Aorta (tissue), 5 donors: ENCODE measurements at places on chromosomes 5 and 9. TPM values are rescaled to one million over a fixed set of nuclear protein-coding genes. Genes with fewer than 3 reads are reported as not detected.

The MTAP gene
- 41.1 TPM for total RNA-seq

DNA sequence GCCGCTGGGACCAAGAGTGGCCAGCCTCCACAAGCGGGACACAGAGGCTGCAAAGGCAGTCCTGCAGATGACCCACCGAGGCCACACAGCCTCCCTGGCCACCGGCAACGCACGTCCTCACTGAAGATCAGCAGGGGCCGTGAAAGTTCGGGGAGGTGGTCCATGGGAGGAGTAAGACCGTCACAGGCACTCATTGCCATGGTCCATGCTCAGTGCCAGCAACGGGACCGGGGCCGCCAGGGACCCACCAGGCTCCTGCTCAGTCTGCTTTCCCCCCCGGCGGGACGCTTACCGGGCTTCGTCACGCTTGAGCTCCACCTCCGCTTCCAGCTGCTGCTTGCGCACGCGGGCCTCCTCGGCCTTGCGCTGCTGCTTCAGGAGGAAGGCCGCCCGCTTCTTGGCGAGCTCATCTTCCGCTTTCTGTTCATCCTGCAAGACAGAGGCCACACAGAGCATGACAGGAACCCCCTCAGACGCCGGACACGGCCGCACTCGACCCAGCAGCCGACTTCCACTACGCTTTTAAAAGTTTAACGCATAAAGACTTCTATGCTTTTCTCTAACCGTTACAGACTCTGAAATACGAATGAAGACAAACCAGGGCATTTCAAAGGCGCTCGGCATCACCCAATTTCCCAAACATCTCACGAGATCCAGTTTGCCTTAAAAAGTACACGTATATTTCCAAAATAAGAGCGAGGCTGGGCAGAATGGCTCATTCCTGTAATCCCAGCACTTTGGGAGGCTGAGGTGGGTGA is 88.4 kb downstream of the CAMSAP1 start:
- H3K4me1 ChIP-seq, result no peaks in the 10 kb centered on the region
- H3K36me3 ChIP-seq, result peaks cover 11% of the 10 kb centered on the region
- H3K27ac ChIP-seq, result no peak overlapping the region

DNA sequence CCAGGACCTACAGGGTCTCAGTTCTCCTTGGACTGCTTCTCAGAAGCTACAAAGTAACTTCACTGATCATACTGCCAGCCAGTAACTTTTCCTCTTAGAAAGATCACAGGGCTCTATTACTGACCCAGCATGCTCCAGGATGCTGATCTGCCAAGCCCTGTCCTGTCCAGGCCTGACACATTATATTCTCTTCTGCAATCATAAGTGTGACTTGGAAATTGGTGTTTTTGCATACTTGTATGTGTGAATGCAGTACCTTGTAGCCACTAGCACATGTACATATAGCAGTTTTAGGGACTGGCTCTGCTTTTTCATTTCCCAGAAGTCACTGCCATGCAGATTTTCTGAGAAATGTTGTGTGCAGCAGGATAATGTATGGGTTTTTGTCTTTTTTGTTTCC is 40.1 kb upstream of the CCNH start:
- H3K4me3 ChIP-seq, result no peak overlapping the region
- no peak for DNase-seq
- no peaks in the 10 kb centered on the region for H3K4me1 ChIP-seq
- no peaks in the 10 kb centered on the region for H3K36me3 ChIP-seq

DNA sequence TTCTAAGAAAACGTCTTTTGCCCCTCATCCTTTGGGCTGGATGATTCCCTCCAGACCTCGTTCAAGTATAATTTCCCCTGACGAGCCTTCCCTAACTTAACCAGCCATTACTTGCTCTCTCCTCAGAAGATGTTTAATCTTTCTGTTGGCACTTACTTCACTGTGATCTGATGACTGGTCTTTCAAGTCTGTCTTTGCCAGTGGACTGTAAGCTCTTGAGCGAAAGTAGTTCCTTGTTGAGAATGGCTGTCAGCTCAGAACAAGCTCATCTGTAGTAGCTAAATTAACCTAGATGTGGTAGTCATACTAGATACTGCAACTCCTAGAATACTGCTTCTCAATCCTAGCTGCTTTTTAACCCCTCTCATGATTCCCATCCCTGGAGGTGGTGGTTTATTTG is 125.0 kb downstream of the AOPEP start:
- H3K27ac ChIP-seq, result no peak overlapping the region
- peaks cover 9% of the 10 kb centered on the region for H3K4me1 ChIP-seq
- no peaks in the 10 kb centered on the region for H3K36me3 ChIP-seq
- DNase-seq, result no peak
- no peak overlapping the region for H3K4me3 ChIP-seq

- no peaks in the 10 kb centered on the region for H3K27me3 ChIP-seq
- no peak overlapping the region for H3K4me3 ChIP-seq
- H3K27ac ChIP-seq, result no peak overlapping the region
- H3K36me3 ChIP-seq, result no peaks in the 10 kb centered on the region
- peak; percentile 67 for DNase-seq
Measured at GRCh38 chr9:121784731-121785411, 133.4 kb downstream of the DAB2IP start.

DNA sequence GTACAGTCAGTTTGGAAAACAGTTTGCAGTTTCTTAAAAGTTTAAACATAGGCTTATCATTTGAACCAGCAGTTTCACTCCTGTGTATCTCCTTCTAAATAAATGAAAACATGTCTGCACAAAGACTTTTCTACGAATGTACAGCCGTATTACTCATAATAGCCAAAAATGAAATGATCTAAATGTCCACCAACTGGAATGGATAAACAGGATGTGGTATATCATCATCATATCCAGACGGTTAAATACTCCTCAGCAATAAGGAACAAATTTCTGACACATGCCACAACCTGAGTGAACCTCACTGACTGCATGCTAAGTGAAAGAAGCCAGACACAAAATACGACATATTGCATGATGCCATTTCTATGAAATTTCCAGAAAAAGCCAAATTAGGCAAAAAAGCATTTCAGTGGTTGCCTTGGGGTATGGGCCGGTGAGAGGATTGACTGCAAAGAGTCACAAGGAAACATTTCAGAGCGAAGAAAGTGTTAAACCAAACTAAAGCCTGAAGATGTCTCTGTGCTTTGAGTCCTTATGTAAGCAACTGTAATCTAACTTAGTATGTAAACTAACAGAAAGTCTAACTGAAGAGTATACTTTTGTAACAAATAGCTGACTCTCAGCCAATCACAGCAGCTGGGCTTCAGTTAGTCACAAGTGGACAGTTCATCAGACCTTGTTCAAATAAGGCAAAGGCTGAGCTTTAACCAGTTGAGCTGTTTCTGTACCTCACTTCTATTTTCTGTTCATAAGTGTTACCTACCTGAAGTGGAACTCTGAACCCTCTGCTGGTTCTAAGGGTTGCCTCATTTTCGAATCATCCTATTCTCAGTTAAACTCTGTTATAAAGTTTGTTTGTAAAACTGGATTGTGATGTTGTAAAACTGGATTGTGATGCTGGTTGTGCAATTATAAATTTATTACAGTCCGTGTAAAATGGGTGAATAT is 65.2 kb downstream of the TRIO start:
- no peaks in the 10 kb centered on the region for H3K27me3 ChIP-seq
- no peak overlapping the region for H3K4me3 ChIP-seq
- H3K36me3 ChIP-seq, result no peaks in the 10 kb centered on the region
- H3K27ac ChIP-seq, result no peak overlapping the region

- no peaks in the 10 kb centered on the region for H3K27me3 ChIP-seq
- no peak overlapping the region for H3K4me3 ChIP-seq
- H3K4me1 ChIP-seq, result no peaks in the 10 kb centered on the region
- no peak overlapping the region for H3K27ac ChIP-seq
Measured at GRCh38 chr9:95666096-95666784, 149.5 kb upstream of the PTCH1 start.

GRCh38 chr5:44807269-44807668 is 1.5 kb upstream of the MRPS30 start:
- H3K4me3 ChIP-seq, result no peak overlapping the region
- DNase-seq, result no peak
- no peak overlapping the region for H3K27ac ChIP-seq
- no peaks in the 10 kb centered on the region for H3K36me3 ChIP-seq
- no peaks in the 10 kb centered on the region for H3K27me3 ChIP-seq
- H3K4me1 ChIP-seq, result no peaks in the 10 kb centered on the region
